Left cardiac atrium (tissue), 4 donors: ENCODE measurements at places on chromosomes 4 and X. TPM values are rescaled to one million over a fixed set of nuclear protein-coding genes. Genes with fewer than 3 reads are reported as not detected.

- DNase-seq, result no peak
Measured at GRCh38 chrX:15129412-15129811, 140.5 kb downstream of the ASB9 start.

- DNase-seq, result no peak
Measured at GRCh38 chr4:2060611-2061185, 1.6 kb downstream of the NAT8L start.

DNA sequence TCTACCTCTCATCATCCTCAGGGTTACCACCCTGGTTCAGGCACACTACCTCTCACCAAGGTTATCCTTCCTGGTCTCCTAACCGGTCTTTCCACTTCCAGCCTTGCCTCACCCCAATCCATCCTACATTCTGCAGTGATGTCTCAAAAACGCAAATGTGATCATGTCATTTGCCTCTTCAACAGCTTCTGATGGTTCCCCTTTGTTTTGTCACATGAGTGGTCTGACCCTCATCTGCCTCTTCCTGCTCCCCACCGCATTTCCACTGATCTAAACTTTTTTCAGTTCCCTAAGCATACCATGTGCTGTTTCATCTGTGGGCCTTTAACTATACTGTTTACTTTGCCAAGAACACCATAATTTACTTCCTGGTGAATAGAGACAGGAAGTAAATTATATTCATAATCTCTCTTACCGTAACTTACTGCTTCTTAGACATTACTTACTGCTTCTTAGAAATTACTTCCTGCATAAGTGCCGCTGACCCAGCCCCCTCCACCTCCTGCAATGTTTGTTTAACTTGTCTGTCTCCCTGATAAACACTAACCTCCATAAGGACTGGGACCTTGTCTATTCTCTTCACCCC, 27.1 kb upstream of the NSUN7 start:
- no peak for DNase-seq

DNA sequence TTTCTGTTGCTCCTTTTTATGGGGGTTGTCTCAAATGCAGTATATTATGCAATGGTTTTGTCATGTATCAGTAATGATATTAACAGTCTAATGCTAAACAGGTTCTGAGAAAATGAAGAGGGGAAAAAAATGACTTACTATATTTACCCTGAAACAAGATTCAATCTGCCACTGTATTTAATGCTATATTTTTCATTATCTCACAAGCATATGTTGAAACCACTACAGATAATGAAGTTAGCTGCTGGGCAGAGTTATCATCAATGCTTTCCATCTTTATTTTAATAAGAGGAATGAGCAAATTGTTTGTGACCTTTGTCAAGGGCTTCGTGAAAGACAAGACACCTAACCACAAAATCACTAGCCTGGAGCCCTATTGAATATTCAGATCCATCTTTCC, 32.6 kb upstream of the NAA11 start:
- no peak for DNase-seq

The ZNF157 gene
- 0.13 TPM for total RNA-seq

The CRMP1 gene
- total RNA-seq, result 0.44 TPM

The ADGRG2 gene
- total RNA-seq, result 1.2 TPM
